ENCODE measurements at places on chromosomes 3 and 15.

DNA sequence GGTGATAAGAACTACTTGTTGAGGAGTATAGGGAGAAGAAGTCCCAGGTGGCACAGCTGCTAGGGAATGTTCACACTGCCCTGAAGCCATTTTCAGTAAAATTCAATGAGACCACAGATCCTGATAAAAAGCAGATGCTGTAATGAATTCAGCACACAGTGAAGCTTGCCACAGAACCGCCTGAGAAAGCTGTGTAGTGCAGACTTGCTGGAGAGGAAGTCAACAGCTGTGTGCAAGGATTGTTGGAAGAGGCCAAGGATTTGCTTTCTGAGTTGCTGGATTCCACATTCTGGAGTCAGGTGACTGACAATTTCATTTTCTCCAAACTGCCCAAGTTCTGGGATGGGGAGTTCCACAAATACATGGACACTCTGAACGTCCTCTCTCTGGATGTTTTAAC is 70.9 kb downstream of the ANP32A start:
- no peak for DNase-seq

DNA sequence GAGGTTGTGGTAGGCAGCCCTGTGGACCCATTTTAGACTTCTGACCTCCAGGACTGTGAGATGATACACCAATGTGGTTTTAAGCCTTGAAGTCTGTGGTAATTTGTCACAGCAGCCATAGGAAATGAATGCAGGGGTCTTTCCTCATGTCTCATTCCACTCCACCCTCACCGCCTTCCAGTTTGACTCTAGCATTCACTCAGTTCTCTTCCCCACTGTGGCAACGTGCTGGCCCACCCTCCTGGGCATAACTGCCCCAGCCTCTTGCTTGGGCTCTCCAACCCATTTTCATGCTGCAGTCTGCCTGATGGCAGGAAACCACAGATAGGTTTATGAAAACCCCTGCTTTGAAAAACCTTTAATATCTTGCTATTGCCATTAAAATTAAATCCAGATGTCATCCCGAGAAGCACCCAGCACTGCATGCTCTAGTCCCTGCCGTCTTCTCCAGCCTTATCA is 7.3 kb upstream of the TRNT1 start:
- DNase-seq, result no peak

DNA sequence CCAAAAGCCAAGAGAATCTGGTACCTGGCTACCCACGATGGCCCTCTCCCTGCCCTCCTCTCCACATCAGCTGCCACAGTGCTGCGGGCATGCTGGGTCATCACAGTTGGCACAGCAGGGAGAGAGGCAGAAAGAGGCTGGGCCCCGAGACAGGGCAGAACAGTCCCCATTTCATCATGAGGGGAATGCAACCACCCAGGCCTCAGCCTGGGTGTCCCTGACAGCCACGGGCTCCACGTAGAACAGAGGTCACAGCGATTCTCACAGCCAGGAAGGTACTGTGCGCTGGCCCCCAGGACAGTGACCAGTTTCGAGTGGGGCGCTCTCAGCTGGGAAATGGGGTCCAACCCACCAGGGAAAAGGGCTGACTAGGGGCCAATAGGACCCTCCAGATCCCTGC is 6.3 kb downstream of the LIPC start:
- no peak for DNase-seq

DNA sequence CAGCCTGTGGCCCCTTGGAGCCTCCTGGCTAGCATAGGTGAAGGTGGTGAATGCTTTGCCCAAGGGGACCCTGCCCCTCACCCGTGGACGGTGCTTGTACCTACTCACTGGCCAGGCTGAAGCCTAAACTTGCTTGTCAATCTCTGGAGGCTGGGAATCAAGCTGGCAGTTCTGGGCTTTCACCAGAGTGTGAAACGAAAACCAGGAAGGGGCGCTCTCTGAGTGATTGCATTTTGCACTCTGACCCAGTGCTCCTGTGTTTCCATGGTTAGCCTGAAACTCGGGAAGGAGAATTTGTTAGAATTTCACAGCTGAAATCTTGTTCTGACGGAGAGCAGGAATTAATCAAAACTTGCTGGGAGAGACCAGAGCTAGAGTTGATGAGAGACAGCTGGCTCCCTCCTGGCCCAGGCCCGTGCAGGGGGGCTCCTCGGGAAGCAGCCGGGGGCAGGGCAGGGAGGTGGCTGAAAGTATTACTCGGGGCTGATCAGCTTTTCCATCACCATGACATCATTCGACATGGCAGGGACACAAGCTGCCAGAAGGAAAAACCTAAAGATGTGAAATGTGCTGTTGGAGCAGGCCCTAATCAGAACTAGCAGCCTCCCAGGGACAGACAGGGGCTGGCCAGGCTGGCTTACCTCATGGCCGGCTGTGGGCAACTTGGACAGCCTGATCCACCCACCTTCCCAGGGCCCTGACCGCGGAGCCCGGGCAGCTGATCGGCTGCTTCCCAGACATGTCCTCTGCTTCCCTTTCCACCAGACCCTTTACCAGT is 323.6 kb upstream of the CTDSPL start:
- no peak for DNase-seq

DNA sequence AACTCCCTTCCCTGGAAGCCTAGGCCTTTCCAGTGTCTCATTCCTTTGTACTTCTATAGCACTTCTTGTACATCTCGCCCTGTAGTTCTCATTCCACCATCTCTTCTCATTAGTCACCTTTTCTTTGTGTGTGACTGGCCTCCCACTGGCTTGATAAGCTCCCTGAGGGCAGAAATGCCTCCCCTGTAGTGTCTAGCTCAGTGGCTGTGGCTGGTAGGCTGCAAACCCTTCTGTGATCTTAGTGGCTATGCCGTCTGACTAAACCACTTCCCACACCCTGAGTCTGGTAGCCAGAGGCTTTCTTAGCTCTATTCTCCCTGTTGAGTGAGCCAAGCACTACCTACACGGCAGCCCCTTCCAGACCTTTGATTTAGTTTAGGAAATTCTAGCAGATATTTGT is 24.4 kb upstream of the TNFAIP8L3 start:
- DNase-seq, result no peak

DNA sequence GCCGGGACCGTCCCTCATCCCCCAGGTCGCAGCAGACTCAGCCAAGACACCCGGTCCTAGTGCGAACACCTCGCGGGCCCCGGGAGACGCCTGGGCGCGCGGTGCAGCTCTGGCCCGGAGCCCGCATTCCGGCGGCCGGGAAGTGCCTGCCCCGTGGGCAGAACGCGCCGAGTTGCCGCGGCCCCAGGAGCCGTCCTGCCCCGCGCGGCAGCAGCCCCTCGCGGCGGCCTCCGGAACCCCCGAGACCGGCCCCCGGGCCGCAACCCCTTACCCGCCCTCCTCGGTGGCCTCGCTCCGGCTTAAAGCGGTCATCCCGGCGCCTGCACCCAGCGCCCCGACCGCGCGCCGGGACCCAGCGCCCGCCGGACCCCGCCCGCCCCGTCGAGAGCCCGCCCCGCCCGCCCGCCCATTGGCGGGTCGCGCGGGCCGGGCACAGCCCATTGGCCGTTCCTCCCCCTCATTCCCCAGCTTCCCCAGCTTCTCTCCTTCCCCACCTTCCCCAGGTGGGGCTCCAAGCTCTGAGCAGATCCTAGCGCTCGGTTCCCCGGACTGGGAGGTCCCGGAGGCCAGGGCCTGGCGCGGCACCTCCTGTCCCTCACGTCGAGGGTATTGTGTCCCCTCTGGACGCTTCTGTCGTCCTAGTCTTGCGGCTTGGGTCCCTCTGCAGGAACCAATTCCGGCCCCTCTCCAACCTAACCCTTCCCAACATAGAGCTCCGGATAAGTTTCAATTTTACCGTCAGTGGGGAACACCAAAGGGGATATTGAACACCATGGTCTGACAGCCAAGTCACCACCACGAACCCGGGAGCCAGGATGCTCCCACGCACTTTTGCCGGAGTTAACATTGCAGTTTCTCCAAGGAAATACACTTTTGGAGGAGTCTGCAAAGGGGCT is at the start of gene GRAMD2A:
TSS of gene GRAMD2A (minus strand) at position 328 of the 896 bp plus-strand sequence.
- peak; percentile 23 for DNase-seq

DNA sequence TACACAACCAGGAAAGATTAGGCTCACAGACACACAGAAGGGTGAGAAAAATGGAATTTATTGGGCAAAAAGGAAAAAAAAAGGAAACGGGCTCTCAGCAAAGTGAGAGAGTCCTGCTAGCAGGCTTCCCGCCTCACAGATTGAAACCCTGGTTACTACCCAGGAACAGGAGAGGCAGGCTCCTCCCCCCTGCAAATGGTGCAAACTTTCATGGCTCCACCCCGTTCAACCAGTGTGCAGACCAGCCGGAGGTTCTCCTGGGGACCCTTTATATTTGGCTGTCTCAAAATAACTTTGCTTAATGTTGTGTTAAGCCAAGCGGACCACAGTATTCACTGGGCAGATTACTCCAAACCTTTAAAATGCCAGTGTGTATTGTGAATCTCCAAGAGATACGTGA is 40.3 kb downstream of the IL1RAP start:
- no peak for DNase-seq

DNA sequence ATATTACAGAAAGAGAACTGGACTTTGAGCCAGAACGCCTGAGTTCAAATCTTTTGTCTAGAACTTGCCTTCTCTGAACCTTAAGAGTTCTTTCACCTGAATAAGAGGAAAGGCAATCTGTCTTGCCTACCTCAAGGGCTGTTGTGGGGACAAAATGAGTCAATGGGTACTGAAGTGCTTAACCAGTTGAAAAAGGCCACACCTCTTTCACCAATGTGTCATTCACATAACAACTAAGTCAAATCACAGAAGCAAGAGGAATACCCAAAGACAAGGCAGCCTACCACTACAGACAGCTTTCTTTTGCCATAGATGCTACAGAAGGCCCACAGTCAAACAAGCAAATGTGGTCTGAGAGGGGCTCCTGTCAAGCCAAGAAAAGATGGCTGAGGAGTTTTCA is 39.7 kb downstream of the NBEAL2 start:
- DNase-seq, result no peak

DNA sequence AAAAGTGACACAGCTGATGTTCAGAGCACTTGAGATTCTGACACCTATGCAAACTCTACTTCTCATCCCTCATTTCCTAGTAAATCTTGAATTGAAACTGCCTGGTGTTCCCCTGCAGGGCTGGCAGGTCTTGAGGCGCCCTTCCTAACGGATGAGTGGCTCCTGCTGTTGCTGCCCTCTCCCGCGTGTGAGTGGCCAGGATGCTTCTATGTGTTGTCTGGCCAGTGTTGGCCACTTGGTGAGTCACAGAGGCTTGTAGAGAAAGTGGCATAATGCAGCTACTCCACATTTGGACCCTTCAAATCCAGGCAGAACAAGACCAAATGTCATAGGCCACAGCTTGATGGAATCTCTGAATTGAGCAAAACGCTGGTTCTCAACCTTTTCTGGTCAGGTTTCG is 63.6 kb downstream of the MOBP start:
- DNase-seq, result no peak

DNA sequence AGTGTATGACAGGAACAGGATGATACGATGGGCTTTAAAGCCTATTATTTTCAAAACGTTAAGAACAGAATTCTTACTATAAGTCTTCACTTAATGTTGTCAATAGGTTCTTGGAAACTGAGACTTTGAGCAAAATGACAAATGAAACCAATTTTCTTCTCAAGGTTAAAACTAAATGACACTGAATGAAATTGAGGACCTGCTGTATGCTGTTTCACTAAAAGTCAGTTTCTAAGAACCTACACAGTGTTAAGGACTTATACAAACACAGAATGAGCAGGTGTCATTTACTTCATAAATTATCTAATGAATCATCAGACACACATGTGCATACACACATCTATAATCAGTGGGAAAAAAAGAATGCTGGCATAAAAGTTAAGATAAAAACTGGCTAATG is 106.9 kb downstream of the RFTN1 start:
- no peak for DNase-seq

DNA sequence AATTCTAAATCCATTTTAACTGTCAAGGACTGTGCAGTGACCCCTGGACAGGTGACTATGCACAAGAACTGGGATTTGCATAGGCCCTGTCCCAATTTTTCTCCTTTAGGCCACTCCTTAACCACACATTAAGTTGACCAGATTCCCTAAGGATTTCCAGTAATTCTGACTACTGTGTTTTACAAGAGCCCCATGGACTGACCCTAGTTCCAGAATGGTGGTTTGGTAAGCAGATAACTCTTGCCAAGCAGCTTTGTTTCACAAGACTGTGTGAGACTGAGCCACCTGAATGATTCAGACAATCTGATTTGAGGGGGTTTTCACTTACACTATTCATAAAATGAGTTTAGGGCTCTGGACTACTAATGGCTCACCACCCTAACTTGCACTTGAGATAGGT is 535.8 kb downstream of the ZBBX start:
- DNase-seq, result no peak

DNA sequence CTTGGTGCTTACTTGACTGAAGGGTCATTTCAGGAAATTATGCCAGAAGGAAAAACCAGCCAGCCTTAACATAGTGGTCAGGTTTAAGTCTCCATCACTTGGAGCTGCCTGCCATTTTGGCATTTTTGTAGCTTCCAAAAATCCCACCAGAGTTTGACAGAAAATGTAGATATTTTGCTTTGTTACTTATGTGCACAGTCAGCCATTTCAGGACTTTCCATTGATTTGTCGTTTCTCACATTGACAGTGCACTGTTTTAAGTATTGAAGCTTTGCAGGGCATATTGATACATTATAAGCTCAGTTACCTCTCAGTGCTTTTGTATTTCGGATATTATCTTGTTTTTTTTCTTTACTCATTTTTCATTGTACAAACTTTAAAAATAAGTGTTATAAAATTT is 89.0 kb upstream of the ANKRD34C start:
- DNase-seq, result no peak

GRCh38 chr15:80568298-80568697 is 126.8 kb upstream of the ABHD17C start:
- no peak for DNase-seq

- DNase-seq, result no peak
These were observed 745.3 kb downstream of the TUSC7 start for GRCh38 chr3:117454908-117455307.

Measured in NCI-H526 treated with DMSO at 0.1 percent for 48 hours (cell line).